HCT116 (cell line): ENCODE measurements at places on chromosomes 3 and 15.
A peak's percentile ranks its signal among the peaks of the same experiment; 100 is the strongest.

DNA sequence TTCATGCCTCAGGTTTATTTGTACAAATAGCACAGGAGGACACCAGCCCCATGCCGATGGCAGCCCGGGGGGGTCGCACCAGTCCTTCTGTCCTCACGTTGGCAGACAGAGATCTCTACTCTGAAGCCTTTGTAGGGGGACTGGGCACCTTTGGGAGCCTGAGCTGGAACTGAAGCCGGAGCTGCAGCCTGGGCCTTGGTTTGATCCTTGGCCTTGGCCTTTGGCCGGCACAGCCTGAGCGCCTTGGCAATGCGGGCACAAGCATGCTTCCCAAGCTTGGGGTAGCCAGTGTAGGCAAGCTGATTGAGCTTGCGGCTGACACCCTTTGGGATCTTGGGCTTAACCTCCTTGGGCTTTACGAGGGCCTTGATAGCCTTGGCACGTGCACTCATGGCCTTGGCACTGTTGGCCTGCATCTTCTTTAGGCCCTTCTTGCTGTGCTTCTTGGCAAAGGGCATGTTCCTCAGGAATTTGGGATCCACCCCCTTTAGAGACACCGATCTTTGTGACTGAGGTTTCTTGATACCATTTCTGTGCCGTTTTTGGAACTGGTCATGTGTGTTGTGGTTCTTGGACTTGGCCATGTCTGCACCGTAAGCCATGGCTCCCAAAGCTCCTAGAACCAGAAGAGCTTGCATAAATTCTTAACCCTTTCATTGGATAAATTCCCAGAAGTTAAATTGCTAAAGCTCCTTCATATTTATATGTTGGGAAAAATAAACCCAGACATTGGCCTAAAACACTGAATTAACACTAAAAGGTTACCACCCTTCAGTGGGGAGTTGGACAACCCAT lies 33.4 kb upstream of the UACA start:
- DNase-seq: no peak

- DNase-seq: no peak
These were observed 34.9 kb downstream of the MORF4L1 start for GRCh38 chr15:78907577-78907976.

- DNase-seq: no peak
These were observed 206.4 kb upstream of the BHLHE40 start for GRCh38 chr3:4772858-4773257.

DNA sequence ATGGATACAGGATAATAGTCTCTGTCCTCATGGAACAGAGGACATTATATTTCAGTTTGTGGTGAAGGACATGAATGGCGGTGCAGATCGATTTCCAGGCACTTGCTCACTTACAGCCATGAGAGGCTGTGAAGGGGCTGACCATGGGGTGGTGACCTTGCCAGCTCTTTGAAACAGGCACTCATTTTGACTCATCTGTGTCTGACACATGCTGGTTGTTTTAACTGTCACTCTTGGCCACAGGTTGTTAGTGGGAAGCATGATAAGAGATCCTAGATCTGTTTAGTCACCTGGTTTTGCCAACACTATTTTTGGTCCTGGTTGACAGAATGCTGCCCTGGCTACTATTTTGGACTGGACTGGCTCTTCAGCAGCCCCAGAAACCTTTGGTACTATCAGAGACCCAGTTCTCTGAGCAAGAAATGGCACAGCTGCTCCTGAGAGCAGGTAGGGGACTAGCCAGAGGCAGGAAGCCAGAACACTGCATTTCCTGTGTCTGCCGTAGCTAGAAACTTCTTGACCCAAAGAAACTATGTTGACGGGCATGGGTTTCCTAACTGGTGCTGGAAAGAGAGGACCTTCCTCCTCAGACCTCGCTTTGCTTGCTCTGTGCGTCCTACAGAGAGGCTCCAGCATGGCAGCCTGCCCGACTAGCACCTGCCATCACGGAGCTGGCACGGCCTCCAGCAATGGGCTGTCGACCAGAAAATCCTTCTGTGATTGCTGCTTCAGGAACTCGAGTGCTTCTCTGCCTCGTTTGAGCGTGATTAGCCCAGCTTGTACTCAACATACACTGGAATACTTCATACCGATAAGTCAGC lies 6.3 kb downstream of the PXYLP1 start:
- no peak for DNase-seq

DNA sequence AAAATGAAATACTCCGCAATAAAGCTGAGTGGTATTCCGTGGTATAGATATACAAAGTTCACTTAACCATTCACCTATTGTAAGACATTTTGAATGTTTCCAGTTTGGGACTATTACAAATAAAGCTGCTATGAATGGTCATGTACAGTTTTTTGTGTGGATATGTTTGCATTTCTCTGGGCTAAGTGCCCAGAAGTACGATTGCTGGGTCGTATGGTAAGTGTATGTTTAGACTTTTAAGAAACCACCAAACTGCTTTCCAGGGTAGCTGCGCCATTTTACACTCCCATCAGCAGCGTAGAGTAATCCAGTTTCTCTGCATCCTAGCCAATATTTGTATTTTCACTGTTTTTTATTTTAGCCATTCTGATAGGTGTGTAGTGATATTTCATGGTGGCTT lies 208.4 kb upstream of the TLE3 start:
- DNase-seq: no peak

- no peak for DNase-seq
These were observed 6.2 kb upstream of the EPHA3 start for GRCh38 chr3:89101251-89101650.

DNA sequence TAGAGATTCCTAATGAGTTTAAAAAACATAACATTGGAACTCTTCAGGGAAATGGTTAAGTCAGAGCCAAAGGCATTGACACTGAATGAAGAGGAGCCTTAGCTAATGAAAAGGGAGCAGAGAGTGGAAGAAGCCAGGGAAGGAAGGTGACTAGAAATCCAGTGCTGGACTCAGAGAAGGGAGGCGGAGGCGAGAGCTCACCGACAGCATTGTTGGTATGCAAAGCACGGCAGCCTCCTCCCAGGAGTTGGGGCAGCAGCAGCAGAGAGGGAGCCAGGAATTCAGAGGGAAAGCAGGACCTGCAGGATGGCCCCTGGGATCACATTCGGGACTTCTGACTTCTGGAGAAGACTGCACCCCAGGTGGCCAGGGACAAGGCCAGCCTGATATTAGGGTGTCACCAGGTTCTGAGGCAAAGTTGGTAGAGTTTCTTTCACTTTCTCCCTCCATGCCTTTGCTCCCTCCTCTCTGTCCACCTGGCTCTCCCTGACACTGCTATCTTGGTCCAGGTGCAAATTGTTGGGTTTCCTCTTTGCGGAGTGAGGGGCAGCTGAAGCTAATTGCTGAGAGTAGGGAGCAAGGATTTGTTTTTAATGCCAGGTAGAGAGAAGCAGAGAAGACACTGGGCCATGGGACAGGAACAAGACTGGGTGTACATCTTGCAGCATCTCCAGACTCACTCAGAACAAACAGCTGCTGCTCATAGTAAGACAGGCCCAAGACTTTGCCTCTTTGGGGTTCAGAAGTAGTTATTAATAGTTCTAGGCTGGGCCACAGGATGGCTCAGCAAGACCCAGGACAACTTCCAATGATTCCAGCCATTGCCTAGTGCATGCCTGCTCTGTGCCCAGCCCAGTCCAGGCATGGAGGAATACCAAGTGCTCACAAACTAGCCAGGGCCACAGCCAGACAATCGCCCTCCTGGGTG lies 157.9 kb downstream of the TLE3 start:
- DNase-seq: no peak

- DNase-seq: peak; percentile 13
These were observed 51.8 kb upstream of the ADPGK start for GRCh38 chr15:72835294-72835890.

- no peak for DNase-seq
These were observed 17.4 kb downstream of the MFSD1 start for GRCh38 chr3:158819282-158819681.
